Placental epithelial cell (primary cell): ENCODE measurements at places on chromosomes 4 and X. TPM values are rescaled to one million over a fixed set of nuclear protein-coding genes. Genes with fewer than 3 reads are reported as not detected.

AFP gene
- total RNA-seq: 2.3 TPM in 1 of 2 replicates, not detected in the other

GABRB1 gene
- total RNA-seq: under 0.01 and 0.11 TPM in 2 replicates

GUCY1B1 gene
- 5.0 and 9.0 TPM in 2 replicates for total RNA-seq

NAA10 gene
- 32.6 and 69.1 TPM in 2 replicates for total RNA-seq

GPR50 gene
- total RNA-seq: not detected in 2 replicates

POU3F4 gene
- not detected in 2 replicates for total RNA-seq

PSAPL1 gene
- total RNA-seq: not detected in 2 replicates

STPG2 gene
- total RNA-seq: 0.76 and 1.2 TPM in 2 replicates
